ENCODE measurements at places on chromosomes 2 and 18.

DNA sequence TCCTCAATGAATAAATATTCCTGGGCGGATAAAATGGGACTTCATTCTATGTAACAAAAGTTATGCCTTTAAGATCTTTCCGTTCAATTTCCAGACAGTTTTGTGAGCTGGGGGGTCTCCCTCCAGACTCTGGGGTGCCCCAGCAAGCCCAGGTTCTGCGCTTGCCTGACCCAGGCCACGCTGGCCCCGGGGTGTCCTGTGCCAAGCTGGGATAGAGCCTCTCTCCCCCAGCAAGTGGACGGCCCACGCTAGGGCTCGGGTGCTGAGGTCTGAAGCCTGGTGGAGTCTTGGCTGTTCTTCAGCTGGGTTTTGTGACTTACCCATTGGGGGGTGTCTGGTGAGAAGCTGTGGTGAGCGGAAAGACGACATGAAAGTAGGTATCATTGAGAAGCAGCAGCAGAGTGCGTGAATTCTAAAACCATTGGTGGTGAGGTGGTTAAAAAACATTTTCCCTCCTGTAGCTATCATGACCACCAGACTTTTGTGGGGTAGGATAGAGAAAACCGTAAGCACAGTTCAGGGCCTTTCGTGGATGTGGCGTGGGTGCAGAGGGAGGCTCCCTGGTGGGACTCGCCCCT, 346.8 kb downstream of the ANAPC1 start:
- DNase-seq, result no peak

DNA sequence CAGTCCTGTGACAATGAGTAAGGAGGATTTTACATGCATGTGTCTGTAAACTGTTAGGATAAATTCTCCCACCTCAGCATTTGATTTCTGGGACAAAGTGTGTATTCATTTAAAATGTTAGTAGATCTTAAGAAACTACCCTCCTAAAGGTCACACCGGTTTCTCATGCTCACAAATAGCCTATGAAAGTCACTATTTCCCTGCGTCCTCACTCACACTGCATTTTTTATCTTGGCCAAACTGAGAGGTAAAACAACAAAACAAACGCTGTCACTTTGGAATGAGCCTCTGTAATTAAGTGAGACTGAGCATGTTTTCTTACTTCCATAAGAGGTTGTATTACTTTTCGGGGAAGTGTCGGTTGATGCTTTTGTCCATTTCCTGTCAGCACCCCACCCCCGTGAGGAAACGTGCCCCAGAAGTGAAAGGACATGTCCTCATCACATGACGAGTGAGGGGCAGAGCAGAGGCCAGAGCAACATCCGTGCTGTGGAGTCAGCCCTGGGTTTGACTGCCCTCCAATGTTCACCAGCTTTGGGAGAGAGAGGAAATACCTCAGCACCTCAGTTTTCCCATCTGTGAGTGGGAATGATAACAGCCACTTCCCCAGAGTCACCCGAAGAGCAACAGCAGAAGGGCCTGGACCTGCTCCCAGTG, 3.1 kb downstream of the GYPC start:
- peak; percentile 85 for DNase-seq

- no peak for DNase-seq
Measured at GRCh38 chr2:111117598-111118480, 2.9 kb upstream of the BCL2L11 start.

GRCh38 chr2:5176764-5177163, 515.4 kb upstream of the SOX11 start:
- no peak for DNase-seq

DNA sequence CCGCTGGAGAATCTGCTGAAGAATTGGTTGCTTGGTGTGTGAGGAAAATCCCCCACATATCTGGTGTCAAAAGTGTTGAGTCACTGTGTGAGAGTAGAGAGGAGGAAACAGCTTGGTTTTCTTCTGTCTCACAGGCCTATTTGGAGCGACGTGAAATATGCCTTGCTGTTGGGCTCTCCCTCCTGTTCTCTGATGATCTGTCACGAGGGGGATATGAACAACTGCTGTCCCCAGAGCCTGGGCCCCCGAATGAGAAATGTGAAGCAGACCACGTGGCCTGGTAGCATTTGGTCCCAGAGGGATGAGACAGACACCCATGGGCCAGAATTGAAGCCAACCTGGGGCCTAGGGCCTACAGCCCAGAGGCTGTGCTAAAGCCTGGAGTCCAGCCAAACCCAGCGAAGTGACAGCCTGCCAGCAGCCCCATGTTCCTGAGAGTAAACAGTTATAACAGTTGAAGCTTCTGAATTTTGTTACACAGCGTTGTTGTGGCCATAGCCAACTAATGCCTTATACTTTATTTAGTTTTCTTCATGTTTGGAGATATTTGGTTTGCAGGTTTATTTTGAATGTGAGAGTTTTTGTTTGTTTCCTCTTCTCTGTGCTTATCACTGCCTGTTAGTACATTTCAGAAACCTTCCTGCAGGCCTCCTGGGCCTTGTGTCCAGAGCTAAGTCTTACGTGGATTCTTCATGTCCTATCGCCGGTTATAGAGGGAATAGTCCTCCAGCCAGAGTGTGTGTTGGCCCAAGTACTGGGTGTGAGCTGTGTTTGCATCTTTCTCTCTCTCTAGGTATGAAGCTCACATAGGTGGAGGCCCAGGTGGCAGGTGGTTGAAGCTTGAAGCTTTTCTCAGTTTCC, 18.7 kb upstream of the COLEC12 start:
- peak; percentile 43 for DNase-seq

DNA sequence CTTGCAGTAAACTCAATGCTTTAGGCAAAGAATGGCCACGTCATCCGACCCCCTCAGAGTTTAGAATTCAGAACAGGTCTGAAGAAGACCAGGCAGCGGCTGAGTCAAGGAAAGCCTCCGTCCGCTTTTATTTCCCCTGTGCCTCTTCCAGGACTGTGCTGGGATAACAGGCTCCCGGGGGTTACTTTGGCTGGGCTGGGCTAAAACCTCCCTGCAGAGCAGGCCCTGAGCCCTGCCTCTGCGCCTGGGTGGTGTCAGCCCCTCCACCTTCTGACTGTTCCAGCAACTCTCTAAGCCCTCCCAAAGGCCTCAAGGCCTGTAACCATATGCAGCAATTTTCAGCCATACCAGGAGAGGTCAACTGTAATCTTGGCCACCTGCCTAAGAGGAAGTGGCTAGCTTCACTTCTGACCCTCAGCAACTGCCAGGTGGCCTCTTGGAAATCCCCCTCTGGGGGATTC, 166.5 kb downstream of the RPIA start:
- DNase-seq, result no peak

DNA sequence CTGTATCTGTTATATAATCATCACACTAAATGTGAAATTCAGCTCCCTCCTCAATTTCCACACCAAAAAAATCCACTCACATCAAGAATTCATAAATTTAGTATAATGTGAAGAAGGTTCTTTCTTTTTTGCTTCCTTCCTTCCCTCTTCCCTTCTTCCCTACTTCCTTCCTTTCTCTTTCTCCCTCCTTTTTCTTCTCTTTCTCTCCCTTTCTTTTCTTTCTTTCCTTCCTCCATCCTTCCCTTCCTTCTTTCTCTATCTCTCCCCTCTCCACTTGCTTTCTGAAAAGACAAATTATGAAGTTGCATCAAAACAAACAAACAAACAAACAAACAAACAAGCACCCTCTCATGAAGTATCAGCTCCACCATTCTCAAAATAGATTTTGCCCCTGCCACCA, 290.0 kb downstream of the PDE11A start:
- DNase-seq, result no peak

GRCh38 chr18:60389314-60389713, 16.7 kb upstream of the MC4R start:
- DNase-seq, result no peak

DNA sequence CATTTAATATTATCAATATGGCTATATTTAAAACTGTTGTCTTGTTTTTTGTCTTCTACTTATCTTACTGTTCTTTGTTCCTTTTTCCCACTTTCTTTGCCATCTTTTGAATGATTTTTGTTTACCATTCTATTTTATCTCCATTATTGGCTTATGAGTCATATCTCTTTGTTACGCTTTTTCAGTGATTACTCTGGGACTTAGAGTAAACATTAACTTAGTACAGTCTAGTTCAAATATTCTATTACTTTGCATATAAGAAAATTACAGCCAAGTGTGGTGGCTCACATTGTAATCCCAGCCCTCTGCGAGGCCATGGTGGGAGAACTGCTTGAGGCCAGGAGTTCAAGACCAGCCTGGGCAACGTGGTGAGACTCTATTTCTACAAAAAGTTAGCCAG, 26.1 kb downstream of the ADCY3 start:
- DNase-seq, result no peak

GRCh38 chr18:50127516-50128210, 67.3 kb downstream of the MYO5B start:
- DNase-seq, result no peak

- DNase-seq, result peak; percentile 8
Measured at GRCh38 chr2:174970092-174970491, 35.1 kb downstream of the CHN1 start.

DNA sequence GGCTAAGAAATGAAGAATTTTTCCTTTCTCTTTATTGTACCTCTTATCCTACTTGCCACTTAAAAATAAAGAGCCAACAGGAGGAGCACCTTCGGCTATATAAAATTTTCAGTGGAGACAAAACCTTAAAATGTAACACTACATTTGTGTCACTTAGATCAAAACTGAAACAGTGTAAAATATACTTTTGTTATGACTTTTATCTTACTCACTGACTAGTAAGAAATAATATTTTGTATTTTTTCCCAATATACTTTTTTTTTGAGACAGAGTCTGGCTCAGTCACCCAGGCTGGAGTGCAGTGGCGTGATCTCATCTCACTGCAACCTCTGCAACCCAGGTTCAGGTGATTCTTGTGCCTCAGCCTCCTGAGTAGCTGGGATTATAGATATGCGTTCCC, 28.3 kb downstream of the KCNJ13 start:
- peak; percentile 10 for DNase-seq

GRCh38 chr2:112024231-112024630, 30.8 kb upstream of the TMEM87B start:
- no peak for DNase-seq

GRCh38 chr2:26438926-26439325, 37.2 kb downstream of the DRC1 start:
- DNase-seq, result no peak

- no peak for DNase-seq
Measured at GRCh38 chr2:170530803-170531564, 184.2 kb upstream of the SP5 start.

- DNase-seq, result peak; percentile 64
Measured at GRCh38 chr2:54560146-54560881, 104.2 kb downstream of the SPTBN1 start.

DNA sequence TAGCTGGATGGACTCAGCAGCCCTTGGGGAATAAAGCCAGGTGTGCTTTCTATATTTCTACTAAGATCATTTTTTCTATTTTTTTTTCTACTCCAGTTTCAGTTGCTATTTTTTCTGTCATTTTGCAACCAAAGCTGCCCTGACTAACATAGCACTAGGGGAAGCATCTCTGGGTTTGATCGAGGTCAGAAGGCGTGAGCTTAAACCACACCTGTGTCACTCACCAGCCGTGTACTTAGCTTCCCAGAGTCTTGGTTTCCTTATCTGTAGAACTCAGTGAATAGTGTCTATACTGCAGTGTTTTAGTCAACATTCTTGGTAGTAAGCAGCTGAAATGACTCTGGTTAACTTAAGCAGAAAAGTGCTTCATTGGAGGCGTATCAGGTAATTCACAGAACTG, 489.6 kb upstream of the SPRED2 start:
- no peak for DNase-seq

DNA sequence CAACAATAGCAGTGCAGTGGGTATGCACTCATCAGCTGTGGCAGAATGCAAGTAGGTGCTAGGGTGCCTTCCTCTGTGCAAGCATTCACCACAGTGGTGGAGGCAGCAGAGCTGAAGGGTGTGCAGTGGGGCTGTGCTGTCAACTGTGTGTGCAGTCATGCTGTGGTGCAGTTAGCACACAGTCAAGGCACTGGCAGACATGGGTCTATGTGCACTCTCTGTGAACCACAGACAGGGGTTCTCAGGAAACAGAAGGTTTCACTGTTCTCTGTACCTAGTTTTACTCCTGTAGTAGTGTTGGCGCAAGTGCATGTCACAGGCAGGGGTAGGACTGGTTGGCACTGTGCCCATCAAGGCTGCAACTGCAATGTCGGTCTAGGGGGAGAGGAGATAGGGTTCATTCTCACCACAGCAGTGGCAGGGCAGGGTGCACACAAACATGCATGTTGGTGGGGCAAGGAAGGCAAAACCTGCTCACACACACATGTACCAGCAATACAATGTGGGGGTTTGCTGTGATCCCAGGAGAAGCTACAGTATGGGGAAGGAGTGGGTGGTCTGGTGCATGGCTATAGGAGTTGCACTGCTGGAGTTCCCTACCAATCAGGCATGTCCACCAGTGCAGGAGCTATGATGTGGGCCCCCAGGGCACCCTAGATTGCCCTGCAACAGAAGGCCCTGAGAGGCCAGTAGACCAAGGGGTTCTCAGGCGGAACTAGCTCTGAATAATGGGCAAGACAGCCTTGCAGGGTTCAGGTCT, 242.7 kb upstream of the DDX18 start:
- DNase-seq, result no peak

DNA sequence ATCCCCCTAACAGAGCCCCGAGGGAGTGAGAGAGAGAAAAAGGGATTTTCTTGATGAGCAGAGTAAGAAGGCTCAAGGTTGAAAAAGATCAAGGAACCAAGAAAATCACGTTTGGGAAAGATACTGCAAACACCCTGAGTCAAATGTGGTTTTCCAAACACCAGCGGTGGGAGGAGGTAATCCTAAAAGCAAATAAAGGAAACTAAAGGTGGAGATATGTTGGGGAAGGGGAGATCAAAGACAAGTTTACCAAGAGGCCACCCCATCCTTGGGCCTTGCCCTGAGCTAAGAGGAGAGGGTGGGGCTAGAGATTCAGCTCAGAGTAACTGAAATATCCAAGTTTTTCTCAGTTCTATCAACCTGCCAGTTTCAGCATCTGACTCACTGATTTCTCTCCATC, 332.3 kb downstream of the ETAA1 start:
- no peak for DNase-seq

- no peak for DNase-seq
Measured at GRCh38 chr2:62292190-62292589, 96.3 kb downstream of the B3GNT2 start.

DNA sequence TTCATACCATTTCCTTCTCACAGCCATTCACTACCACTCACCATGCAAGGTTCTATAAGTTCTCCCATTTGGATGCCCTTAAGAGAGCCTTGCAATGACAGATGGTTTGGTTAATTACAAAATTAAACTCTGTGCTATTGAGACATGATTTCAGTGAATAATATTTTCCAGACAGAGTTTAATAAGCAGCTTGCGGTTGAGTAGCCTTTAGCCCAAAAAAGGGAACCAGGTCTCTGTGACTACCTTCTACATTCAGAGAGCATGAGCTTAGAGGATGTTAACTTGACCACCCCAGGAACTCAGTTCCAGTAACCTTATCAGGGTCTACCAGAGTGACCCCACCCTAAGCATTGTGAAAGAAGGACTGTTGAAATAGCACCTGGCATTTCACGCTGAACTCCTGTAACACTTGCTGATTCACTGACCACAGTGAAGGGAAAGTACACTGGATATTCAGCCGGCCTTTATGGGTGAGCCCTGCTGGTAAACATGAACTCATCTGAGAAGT, 1173.1 kb upstream of the ZEB2 start:
- DNase-seq, result no peak
